ELF-1 (cell line): ENCODE measurements at places on chromosomes 2 and 18.

DNA sequence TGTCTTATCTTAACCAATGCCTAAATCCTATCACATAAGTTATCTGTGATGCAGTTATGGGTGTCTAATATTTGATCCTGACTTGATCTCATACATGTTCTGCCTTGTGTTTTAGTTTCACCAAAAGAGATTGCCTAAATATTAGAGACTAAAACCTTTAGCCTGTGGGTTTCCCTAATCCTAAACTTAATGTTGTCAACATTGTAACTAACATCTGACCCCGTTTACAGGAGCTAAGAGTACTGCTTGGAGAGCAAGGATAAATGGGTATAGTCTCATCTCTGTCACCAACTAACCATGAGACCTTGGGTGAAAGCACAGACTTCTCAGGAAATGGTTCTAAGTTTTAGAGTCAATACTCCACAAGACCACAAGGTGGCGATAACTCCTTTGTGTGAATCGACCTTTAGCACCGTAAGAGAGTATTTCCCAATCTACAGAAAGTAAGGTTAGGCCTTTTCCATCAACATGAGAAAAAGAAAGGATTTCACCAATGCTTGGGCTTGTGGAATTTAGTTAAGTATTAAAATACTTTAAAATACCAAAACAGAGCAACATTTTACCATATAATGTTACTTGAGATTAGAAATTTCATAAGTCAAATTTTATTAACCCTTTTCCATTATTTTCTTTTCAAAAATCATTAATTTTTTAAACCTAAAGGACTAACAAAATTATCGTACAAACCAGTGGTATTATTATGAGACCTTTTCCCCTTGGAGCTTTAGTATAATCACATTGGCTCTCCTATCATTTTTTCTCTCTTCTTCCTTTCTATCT is 60.5 kb downstream of the G6PC2 start:
- peak; percentile 70 for DNase-seq

DNA sequence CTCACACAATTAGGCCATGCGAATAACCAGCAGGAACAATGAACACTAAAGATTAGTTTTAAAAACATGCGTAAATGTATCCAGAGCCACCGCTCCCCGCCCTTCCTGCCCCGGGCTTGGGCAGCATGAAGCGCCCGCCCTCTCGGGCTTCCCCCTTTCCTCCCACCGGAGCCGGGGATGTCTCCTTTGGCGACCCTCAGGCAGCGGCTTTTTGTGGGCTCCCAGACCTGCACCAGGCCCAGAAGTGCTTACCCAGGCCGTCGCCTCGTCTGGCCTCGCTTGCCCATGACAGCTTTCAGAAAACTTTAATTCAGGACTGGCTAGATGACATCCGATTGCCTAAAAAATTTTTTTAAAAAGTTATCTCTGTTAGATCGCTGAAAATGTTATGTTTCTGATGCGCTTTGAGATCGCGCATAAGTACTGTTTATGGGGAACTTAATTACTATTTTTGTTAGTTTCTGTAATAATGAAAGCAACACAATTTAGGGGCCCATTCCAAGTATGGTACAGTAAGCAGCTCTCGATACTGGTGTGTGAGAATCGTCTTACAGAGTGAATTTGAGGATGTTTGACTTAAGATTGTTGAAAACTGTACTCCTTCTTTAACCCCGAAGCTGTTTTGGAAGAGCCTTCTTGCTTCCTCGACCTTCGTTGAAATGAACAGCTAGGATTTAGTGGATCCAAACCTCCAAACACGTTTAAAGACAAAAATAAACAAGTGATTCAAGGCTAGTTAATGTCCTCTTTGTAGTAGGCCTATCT is 1.1 kb downstream of the MAP3K20 start:
- DNase-seq: peak; percentile 67

GRCh38 chr2:67566958-67567635 is 170.0 kb downstream of the ETAA1 start:
- no peak for DNase-seq

- no peak for DNase-seq
Measured at GRCh38 chr2:216735668-216736067, 40.3 kb upstream of the IGFBP5 start.

DNA sequence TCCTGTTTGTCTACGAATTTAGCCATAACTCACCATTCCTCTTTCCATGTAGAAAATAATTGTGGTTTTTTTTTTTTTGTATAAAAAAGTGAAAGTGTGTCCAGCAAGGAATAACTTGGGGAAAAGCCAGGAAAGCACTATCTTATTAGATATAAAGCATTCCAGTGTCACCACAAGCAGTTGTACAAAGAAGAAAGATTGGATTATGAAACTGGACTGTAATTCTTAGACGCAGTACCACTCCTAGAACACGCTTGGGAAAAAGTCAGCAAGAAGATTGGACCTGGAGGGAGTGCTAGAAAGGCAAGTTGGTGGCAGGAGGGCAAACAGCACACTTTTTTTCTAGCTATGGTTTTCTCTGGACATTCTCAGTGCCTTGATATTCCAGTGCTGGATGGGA is 186.7 kb downstream of the PARD3B start:
- no peak for DNase-seq

- DNase-seq: peak; percentile 52
Measured at GRCh38 chr2:31729442-31730092, 148.8 kb upstream of the SRD5A2 start.

DNA sequence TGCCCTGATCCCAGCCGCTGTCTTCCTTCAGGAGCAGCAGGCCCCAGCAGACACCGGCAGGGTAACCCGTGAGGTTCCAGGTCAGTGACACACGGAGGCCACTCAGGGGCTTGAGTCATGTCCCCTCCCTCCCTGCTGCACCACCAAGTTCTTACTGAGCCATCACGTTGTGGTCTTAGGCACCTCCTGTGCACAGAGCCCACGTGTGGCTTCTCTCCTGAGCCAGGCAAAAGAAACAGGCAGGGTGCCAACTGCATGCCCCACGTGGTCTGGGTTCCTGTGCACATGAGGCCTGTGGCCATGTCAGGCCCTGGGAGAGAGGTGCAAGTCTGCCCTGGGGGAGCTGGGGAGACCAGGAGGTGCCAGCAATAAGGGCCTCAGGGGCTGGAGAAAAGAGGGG is 264.8 kb downstream of the KLHL29 start:
- no peak for DNase-seq

DNA sequence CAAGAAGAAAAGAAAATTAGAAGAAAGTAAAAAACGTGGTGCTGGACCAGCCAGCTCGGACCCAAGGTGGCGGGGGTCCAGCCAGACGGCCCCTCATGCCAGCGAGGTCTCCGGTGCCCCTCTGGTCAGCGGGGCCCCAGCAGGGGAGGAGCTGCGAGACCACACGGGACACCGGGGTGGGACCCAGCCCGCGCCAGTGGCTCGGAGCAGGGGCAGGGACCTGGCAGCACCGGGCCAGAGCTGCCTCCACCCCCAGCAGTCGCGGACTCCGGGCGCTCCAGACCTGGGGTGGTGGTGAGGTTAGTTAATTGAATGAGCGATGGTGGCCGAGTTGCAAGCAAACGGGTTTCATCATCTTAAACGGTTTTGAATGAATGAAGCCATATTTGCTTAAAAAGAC is 289.9 kb upstream of the MC4R start:
- no peak for DNase-seq

GRCh38 chr2:79388024-79388423 is 124.8 kb upstream of the CTNNA2 start:
- DNase-seq: no peak

- no peak for DNase-seq
Measured at GRCh38 chr2:235961711-235962110, 206.5 kb downstream of the GBX2 start.

DNA sequence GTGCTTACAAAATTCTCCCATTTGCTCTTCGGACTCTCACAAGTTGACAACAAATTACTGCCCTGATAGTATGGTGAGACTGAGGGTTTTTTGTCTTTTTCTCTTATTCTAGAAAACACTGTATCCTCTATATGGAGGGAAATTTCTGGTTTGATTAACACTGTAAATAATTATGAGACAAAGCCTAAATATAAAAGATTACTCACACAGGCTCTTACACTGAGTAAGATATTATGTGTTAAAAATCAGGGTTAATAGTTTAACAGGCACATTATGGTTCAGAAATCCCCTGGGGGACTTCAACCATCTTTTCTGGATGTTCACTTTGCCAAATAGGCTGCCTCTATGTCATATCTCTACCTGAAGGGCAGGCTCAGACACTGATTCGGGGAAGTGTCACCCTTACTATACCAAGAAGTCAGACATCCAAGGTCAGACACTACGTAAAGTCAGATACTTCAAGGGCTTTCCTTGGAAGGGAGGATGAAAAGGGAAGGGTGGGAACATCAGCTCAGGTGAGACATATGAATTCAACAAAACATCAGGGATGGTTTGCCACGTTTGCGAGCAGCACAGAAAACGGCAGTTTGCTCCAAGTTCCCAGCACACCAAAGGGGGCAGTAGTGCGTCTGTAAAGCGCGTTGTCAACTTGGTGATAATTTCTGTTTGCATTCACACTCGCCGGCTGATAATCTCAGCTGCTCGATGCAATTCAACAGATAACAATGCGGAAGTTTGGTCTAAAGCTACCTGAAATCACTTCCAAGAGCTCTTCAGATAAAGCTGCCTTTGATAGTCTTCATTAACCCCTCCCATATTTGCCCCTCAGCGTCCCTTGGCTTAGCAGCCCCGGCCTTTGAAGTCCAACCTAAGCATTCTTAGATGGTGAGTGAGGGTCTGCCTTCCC is 972 bp upstream of the RASGRP3 start:
- peak; percentile 79 for DNase-seq

- DNase-seq: no peak
Measured at GRCh38 chr2:6492573-6492972, 373.1 kb downstream of the CMPK2 start.

DNA sequence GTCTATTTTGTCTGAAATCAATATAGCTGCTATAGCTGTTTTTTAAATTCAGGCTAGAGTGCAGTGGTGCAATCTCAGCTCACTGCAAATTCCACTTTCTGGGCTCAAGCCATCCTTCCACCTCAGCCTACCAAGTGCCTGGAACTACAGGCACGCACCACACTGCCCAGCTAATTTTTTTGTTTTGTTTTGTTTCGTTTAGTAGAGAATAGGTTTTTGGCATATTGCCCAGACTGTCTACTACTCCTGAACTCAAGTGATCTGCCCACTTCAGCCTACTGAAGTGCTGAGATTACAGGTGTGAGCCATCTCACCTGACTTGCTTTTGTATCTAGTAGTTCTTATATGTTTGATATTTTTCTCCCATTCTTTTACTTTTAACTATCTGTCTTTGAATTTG is 259.7 kb downstream of the CDH19 start:
- no peak for DNase-seq

DNA sequence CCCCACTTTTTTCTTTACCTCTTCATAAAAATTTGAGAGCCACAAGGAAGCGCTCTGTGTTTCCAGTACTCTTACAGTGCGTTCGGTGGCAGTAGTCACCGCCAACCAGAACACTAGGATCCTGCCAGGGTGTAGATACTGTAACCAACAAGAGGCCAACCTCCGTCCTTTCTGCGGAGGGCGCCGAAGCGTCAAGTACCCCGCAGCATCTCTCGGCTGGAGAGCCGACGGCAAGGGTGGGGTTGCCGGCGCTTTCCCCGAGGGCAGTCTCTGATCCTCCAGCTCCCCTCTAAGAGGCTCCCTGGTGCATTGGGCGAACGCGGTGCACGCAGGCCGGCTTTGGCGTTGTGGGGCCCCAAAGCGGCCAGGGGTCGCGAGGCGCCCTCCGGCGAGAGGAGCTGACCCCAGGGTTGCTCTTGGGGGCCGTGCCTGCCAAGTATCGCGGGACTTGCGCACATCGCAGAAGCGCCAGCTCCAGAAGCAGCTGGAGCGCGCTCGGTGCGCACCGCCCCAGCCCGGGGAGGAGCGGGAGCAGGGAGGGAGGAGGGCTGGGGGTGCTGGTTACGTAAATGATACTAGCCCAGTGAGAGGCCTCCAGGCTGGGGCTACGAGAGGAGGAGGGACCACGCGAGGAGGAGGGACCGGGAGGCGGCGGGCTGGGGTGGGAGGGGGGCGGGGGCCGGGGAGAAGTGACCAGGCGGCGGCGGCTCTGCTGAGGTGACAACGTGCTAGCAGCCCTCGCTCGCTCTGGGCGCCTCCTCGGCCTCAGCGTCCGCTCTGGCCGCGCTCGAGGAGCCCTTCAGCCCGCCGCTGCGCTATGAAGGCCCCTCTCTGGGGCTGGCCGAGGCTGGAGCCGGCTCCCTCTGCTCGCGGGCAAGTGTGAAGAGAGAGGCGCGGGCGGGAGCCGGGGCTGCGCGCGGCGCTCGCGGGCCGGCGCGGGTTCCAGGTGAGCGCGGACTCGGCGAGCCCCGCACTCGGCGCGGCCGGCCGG is at the start of gene GALNT13:
TSS of gene GALNT13 (plus strand) at position 692 of the 991 bp plus-strand sequence.
- peak; percentile 91 for DNase-seq

DNA sequence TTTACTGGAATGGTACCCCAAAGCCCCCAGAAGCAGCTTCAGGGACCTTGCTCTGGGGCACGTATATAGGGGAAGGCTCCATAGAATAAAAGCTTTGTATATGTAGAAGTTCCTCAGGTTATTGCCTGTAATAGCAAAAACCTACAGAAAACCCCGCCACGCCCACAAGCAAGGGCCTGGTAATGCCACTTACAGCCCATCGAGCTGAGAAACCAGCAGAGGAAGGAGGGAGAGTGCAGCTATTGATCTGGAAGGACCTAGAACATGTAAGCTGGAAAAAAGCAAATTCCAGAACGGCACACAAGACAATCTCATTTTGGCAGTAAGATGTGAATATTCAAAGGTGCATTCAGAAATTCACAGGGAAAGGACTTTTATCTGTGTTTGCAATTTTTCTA is 15.8 kb downstream of the HS1BP3 start:
- DNase-seq: no peak

GRCh38 chr2:32229635-32230034 is 35.1 kb downstream of the NLRC4 start:
- DNase-seq: no peak

DNA sequence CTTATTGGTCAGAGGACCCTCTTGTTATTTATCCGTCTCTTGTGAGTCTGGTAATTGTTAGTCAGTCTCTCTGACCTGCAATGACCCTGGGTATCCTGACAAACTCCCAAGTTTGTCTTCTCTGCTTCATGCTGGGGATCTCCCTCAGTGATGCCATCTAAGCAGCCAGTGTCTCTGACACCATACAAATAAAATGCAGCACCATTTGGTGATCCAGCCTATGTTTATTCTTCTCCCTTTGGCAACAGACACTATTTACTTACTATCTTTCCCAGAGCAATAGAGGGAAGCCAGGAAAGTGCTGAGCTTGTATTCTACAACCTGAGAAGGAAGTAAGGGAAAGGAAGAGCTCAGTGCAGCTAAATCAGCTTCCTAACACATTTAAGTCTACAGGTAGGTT is 15.9 kb downstream of the SERPINE2 start:
- no peak for DNase-seq
